ENCODE measurements at places on chromosomes 13 and 19.

- DNase-seq, result peak; percentile 30
These were observed 42.3 kb downstream of the ZNF493 start for GRCh38 chr19:21439201-21439751.

- no peak for DNase-seq
These were observed 19.7 kb downstream of the ACOD1 start for GRCh38 chr13:76968041-76968440.

DNA sequence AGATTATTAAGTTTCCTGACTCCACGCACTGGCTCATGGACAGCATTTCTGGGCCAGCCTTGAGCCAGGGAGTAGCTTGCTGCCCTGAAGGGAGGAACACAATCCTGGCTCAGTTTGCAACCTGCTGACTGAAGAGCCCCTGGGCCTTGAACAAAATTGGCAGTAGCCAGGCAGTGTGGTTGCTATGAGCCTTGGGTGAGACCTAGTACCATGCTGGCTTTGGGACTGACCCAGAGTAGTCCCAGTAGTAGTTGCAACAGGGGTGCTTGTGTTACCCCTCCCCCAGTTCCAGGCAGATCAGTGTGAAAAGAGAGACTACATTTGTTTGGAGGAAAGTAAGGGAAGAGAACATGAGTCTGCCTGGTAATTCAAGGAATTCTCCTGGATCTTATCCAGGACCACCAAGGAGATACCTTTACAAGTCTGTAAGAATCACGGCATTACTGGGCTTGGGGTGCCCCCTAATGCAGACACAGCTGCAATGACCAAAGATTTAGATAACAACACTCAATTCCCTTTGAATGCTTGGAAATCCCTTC lies 22.0 kb downstream of the ITGBL1 start:
- DNase-seq, result no peak

- no peak for DNase-seq
These were observed 299.0 kb downstream of the KLF12 start for GRCh38 chr13:73835138-73835721.

- peak; percentile 81 for DNase-seq
These were observed 112.2 kb downstream of the TEX26 start for GRCh38 chr13:31044364-31045285.

- no peak for DNase-seq
These were observed 481.0 kb downstream of the FOXO1 start for GRCh38 chr13:40185414-40185813.

DNA sequence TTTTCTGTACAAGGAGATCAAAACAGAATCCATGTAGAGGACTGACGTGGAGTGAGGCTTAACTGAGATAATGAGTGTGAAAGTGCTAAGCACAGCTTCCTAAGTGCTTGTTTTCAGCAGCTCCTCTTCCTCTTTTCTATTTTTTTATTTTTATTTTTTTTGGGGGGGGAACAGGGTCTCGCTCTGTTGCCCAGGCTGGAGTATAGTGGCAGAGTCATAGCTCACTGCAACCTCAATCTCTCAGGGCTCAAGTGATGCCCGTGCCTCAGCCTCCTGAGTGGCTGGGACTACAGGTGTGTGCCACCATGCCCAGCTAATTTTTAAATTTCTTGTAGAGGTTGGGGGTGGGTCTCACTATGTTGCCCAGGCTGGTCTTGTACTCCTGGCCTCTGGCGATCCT lies 5.6 kb upstream of the FOSB start:
- DNase-seq, result no peak

DNA sequence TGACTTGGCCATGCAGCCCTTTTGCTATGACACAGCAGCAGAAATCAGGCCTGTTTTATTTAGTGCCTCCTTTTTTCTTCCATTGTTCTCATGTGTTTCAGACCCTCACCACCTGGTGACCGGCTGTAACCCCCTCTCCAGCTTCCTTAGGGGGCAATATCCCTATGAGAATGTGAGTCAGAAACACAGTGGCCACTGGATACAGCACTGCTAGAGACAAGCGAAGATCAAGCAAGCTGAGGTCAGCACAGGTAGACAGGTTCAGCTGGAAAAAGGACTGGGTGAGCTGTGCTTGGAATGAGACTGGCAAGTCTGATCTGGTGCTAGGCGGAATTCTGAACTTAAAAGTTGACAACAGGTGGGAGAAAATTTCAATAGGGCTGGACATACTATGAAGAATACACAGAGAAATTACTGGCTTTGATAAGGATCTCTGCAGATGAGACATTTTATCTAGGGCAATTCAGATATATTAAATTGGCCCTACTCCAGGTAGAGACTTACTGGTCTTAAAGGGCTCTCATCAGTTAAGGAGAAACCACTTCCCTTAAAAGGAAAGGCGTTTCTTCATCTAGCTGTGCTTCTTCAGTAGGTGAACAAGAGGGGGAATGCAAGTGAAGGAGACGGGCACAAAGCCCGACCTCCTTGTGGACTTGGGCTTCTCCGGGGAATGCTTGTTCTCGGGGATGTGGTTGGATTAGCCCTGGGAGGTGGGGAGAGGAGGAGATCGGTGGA lies 83.3 kb downstream of the ERCC5 start:
- DNase-seq, result no peak

DNA sequence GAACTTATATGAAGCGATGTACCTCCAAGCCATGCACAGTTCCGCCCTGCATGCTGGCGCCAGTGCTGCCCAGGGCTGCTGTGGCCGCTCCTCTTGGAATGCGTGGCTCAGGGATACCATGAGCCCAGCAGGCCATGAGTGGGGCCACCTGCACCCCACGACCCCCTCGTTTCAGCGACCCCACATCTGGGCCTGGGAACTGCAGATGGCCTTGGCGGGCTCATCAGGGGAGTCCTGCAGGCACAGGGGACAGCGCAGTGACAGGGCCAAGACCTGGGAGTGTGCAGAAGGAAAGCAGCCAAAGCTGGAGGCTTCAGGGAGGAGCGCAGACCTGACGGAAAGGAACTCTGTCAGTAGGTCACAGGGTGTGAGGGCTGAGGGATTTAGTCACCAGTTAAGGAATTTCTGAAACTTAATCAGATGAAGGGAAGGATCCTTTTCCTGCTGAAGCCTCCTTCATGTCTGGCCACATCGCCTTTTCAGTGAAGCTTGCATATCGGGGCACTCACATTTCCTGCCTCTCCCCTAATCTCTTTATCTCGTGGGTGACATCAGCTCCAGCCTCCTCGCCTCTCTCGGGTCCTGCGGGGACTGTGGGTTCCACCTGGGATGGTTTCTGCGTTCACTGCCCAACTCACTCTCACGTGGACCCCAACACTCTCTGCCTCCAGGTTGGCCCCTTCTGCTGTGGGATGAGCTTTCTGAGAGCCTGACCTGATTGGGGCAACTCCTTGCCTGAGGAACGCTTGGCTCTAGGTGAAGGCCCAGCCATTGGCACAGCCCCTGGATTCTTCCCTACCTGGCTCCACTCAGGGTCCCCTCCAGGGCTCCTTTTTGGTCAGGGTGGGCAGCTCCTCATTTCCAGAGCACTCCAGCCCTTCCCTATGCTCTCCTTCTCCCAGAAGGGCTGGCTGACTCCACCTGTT lies 123.5 kb downstream of the CRYL1 start:
- DNase-seq, result no peak

- DNase-seq, result no peak
These were observed 61.8 kb downstream of the AKAP11 start for GRCh38 chr13:42333613-42334328.

DNA sequence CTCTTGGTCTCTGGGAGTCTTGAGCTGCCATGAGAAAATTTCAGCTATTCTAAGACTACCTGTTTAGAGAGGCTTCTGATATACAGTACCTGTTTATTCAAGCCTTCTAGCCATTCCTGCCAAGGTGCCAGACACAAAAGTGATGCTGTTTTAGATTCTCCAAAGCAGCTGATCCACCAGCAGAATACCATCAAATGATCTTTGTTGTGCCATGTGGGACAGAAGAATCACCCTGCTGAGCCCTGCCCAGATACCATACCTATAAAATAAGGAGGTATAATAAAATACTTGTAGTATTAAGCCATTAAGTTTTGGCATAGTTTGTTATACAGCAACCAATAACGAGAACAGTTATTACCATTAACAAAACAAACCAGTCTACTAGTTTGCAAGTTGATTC lies 14.1 kb upstream of the SOX21 start:
- no peak for DNase-seq

DNA sequence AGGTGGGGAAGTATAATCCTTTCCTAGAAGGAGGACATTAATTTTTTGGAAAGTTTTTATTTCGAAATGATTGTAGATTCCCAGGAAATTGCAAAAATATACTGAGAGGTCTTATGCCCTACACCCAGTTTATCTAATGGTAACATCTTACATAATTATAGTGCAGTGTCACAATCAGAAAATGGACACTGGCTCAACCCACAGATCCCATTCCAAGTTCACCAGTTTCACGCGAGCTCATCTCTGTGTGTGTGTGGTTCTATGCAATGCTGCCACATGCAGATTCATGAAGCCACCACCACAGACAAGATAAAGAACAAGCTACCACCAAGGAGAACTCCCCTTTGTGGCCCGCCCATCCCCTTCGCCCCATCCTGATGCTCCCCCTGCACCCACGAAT lies 24.4 kb downstream of the IL17D start:
- no peak for DNase-seq

GRCh38 chr19:2949939-2950285 lies 5.1 kb upstream of the ZNF77 start:
- no peak for DNase-seq

- no peak for DNase-seq
These were observed 101.2 kb downstream of the LHFPL6 start for GRCh38 chr13:39501702-39502324.

DNA sequence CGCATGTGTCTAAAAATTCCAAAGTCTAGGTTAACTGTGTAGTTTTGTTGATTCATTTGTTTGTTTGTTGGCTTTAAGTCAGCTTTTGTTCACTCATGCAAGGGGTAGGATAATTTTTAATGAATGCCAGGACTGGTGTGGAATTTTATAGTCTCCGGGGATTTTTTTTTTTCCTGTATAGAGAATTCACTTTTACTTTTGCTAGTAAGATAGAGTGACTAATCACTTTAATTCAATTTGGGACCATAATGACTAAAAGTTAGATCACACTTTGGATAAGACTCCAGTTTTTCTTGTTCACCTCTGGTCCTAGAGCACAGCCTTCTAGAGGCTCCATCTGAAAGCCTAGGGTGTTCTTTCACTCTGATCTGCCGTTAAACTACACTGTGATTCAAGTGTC lies 1690.0 kb downstream of the PCDH9 start:
- DNase-seq, result no peak

DNA sequence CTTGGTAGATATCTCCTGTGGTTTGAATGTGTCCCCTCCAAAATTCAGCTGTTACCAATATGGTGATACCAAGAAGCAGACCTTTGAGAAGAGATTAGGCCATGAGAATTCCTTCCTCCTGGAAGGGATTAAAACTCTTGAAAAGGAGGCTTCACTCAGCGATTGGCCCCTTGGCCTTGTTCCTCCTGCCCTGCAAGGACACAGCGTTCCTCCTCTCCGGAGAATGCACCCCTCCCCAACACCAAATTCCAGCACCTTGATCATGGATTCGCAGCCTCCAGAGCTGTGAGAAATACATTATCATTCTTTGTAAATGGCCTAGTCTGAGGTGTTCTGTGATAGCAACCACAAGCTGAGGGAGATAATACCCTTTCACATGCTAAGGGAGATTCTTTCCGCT lies 34.5 kb upstream of the ARHGEF7 start:
- no peak for DNase-seq

DNA sequence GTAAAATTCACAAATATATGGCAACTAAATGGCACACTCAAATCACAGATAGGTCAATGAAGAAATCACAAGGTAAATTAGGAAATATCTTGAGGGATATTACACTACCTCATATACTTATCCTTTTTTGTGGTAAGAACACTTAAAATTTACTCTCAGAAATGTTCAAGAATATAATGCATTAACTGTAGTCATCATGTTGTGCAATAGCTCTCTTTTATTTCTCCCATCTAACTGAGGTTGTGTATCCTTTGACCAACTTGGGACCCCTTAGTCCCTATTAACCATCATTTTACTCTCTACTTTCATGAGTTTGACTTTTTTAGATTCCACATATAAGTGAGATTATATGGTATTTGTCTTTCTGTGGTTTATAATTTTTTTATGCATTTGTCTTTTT lies 52.6 kb downstream of the WTIP start:
- DNase-seq, result no peak

DNA sequence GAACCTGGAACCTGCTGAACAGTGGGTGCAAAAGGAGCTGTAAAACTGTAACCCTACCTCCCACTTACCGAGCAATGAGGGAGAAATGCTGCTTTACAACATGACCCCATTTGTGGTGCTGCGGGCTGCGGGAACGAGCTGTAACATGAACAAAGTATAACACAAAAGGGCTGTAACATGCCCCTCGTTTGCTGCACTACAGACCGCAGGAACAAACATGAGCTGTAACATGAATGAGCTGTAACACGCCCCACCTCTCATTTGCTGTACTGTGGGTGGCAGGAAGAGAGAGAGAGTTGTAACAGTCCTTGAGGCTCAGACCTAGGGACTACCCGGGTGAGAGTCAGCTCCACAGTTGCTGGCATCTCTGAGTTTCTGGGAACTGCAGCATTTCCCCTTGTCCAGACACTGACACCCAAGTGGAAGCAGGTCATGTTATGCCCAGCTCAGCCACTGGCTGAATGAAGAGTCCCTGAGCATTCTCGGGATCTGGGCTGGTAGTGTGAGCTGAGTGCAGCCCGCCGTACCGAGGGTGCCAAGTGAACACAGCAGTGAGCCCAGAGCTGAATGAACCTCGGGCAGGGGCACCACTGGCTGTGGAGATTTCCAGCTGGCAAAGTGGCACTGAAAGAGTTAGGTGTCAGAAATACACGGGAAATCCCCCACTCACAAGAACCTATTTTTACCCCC lies 1385.3 kb upstream of the SPRY2 start:
- no peak for DNase-seq

- DNase-seq, result no peak
These were observed 11.7 kb downstream of the CSNK1G2 start for GRCh38 chr19:1952635-1953034.

DNA sequence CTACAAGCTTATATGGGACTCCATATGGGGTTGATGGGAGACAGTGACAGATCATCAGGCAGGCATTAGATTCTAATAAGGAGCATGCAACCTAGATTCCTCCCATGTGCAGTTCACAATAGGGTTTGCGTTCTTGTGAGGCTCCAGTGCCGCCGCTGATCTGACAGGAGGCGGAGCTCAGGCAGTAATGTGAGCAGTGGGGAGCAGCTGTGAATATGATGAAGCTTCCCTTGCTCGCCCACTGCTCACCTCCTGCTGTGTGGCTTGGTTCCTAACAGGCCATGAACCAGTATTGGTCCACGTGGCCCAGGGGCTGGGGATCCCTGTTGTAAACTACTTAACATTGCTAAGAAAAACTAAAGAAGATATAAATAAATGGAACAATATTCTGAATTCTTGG lies 378.4 kb downstream of the KCNRG start:
- DNase-seq, result no peak

Data from uterus (tissue), 4 donors.